ENCODE measurements at places on chromosomes 12 and 14.

DNA sequence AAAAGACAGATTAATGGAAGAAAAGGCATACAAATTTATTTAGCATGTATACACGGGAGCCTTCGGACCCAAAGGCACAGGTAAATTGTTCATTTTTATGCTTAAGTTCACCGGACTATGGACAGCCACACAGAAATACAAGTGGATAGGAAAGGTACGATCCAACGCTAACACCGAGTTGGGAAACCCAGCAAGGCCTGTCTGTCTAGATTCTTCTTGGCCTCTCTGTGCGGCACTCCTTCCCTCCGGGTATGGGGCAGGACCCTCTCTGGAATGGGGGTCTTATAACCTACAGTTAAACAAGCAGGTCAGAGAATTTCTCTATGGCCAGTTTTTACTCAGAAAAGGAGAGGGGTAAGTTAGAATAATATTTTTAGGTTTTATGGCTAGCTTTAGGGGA lies 23.4 kb upstream of the ZDHHC17 start:
- DNase-seq = no peak

DNA sequence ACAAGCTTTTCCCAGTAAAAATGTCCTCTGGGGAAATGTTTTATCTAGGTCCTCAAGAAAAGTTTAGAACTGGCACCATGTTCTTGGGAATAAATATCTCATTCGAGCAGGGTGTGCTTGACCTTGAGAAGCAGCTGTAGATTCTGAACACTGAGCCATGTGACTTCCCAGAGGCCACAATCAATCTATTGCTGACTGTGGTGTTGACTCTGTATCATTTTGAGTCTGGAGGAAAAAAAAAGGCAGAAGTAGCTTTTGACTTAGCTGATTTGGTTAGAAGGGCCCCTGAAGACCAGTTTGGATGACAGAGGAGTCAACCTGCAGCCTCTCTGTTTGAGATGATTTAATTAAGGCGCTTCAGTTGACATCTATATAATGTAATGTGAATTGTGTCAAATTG lies 592.4 kb upstream of the SEL1L start:
- no peak for DNase-seq

DNA sequence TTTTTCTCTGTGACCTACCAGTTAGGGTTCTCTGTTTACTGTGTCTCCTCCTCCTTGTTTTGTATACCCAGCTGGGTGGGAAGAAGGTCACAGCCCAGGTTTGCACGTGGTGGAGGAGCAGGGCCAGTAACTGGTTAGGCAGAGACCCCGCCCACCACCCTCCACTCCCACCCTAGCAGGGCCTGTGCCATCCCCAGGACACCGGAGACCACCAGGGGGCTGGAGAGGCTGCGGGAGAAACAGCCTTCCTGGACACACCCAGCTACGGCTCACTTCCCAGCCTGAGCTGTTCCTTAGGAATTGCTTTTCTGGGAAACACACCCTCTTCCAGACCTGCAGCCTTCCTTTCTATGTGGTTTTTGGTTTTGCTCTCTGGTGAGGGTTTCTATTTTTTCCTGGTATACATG lies 21.1 kb downstream of the BDKRB2 start:
- no peak for DNase-seq

GRCh38 chr12:106760184-106760531 lies 14.3 kb upstream of the RIC8B start:
- peak; percentile 37 for DNase-seq

DNA sequence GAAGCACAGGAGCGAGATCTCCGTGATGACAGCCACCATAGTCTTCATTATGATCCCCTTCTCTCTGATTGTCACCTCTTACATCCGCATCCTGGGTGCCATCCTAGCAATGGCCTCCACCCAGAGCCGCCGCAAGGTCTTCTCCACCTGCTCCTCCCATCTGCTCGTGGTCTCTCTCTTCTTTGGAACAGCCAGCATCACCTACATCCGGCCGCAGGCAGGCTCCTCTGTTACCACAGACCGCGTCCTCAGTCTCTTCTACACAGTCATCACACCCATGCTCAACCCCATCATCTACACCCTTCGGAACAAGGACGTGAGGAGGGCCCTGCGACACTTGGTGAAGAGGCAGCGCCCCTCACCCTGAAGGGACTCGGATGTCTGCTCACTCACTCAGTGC lies 775 bp downstream of the OR10P1 start:
- no peak for DNase-seq

GRCh38 chr14:21796916-21797315 lies 123.3 kb upstream of the OR4E1 start:
- peak; percentile 21 for DNase-seq

GRCh38 chr12:71014180-71014785 lies 93.7 kb upstream of the PTPRR start:
- DNase-seq = no peak

DNA sequence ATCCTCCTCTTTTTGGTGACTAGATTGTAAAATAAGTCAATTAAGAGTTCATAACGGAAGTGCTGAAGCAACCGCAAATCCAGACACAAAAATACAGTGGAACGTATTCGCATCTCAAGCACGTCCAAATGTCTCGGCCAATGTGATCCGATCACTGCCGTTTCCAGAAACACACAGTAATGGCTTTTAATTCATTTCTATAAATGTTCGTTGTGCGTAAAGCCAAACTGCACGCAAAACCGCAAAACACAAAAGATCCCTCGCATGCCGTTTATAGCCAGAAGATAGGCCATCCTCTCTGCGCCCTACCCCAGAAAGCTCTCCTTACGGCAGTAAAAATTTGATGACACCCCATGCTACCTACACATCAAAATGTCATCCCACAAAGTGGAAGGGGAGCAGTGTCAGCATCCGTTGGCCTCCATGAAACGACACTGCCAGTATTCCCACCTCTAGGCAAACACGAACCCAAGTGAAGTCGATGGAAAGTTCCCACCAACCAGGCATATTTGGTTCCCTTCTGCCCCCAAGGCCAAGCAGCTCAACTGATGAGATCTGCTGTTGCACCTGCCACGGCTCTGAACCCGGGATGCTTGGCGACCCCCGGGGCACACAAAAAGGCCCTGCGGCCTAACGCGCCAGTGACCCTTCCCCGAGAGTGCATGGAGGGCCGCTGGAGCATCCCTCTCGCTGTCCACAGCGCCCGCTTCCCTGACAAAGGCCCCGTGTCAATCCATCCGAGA lies 1.4 kb downstream of the HECTD4 start:
- DNase-seq = no peak

- DNase-seq = no peak
Measured at GRCh38 chr12:2376908-2377657, 324.3 kb downstream of the CACNA1C start.

GRCh38 chr12:125794401-125794800 lies 729.2 kb downstream of the AACS start:
- DNase-seq = no peak

GRCh38 chr12:91889059-91889458 lies 256.6 kb downstream of the BTG1 start:
- DNase-seq = no peak

All from suppressor macrophage (primary cell).